Right renal pelvis (tissue), 4 donors: ENCODE measurements at places on chromosomes 4 and X. TPM values are rescaled to one million over a fixed set of nuclear protein-coding genes. Genes with fewer than 3 reads are reported as not detected.

GRCh38 chr4:102076622-102077021, 268.7 kb downstream of the SLC39A8 start:
- DNase-seq, result no peak

GRCh38 chr4:185317880-185318279, 77.8 kb downstream of the LRP2BP start:
- no peak for DNase-seq

GRCh38 chr4:148795156-148795864, 353.1 kb upstream of the NR3C2 start:
- DNase-seq, result no peak

GRCh38 chr4:134668237-134668636, 466.6 kb upstream of the PABPC4L start:
- no peak for DNase-seq

DNA sequence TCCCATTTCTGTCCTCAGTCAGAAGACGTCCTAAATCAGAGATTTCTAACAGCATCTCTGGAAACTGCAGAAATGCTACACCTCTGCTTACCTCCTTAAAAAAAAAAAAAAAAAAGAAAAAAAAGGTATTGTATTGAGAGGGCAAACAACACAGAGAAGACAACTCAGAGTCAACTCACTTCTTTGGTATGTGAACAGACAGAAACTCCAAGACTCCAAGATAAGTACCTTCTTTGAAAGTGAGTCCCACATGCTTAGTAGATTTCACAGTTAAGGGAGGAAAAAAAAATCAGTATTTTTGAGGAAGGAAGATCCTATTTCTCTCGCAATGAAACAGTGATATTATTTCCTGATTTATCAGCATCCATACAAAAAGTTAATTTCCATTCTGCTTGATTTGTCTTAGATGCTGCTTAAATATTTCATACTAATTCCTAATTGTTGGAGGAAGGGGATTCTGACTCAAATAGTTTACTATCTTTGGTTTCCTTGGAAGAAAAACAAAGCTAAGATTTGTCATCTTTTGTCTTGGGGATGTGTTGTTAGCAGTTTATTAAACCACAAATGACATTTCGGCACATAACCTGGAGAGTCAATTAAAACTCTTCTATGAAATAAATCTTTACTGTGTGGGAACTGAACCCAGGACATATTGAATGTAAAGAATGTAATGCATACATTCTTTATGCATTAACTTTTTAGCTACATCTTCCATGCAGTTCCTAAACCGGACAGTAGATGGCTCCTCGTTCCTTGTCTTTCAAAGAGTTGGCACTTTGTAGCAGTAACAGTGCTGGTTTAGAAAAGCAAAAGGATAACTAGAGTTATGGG, 4.7 kb downstream of the RASGEF1B start:
- DNase-seq, result peak; percentile 70

DNA sequence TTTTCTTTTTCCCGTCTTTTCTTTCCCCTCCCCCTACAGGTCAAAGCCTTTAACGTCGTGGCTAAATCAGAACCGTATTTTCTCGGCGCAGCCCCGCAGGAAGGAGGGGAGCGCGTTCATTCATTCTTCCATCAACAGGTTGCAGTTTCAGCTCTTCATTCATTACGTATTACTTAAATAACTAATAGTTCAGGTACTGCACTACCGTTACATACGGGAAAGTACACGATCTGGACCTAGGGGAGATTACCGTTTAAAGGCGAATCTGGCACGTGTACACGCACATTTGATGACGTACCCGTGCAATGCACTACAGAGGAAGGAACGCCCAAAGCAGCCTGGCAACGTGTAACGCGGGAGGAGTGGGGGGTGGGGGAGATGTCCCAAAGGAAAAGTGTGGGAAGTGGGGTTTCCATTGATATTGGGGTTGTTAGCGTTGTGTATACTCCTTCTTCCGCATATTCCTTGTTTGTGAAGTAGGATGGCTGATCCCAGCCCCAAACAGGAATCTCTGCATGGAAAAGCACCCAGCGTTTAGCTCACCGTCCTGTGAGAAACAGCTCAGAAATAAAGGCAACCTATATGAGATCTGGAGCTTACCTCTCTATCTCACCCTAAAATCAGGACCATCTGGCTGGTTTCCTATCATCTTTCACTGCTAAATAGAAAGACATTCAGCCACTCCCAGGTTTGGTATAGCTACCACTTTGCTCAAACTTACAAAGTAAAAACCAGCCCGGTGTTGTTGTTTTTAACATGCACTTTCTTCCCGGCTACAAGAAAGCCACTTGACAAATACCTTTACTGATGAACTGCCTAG, 585 bp upstream of the SEC24D start:
- DNase-seq, result peak; percentile 12

Gene GLUD2
- polyA plus RNA-seq, result 3.8 TPM

GRCh38 chr4:99091216-99091575, 2.6 kb upstream of the ADH5 start:
- DNase-seq, result no peak

Gene LRIT3
- polyA plus RNA-seq, result 0.96 TPM

Gene HSFX4
- 0.17 TPM for polyA plus RNA-seq

GRCh38 chr4:1638873-1639272, 45.2 kb downstream of the FAM53A start:
- no peak for DNase-seq

Gene FATE1
- not detected for polyA plus RNA-seq

- DNase-seq, result no peak
Observed at GRCh38 chr4:100146756-100147155, 43.5 kb downstream of the DDIT4L start.

DNA sequence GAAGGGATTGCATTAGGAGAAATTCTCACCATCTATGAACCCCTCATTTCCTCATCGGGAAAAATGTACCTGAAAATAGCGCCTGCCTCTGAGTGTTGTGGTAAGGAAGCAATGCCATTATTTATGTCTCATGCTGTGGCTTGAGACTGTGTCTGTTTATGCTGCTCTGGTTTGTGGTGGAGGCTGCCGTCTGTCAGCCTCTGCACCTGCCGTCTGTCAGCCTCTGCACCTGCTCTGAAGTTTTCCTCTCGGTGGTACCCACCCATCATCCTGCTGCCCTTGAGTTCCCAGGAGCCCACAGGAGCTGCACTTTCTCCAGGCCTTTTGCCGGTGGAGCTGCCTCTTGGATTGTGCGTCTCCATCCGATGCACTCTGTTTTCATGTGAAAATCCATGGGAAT, 68.5 kb upstream of the PPP2R3B start:
- DNase-seq, result no peak

DNA sequence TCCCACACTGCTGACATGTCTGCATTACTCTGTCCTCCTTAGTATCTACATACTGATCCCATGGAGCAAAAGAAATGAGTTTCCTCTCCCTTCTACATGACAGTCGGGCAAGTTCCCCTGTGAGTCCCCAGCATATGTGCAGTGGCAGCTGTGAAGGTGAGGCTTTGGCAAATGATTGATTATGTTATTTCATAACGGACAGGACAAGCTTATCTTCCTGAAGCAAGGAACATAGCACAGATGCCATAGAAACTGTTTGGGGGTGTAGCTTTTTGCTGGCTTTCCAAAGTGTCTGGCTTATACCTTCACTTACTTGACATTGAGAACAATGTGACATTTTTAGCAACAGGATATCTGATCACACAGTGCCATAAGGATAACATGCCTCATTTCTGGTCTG, 136.8 kb upstream of the PDLIM3 start:
- no peak for DNase-seq

Gene FGA
- polyA plus RNA-seq, result 0.67 TPM

Gene TMEM154
- 1.7 TPM for polyA plus RNA-seq

- DNase-seq, result no peak
Observed at GRCh38 chrX:19512359-19512758, 2.9 kb downstream of the MAP3K15 start.

Gene MAP3K15
- 4.9 TPM for polyA plus RNA-seq

Gene NOA1
- polyA plus RNA-seq, result 23.9 TPM

- no peak for DNase-seq
Observed at GRCh38 chrX:53421772-53422085, 725 bp downstream of the SMC1A start.

Gene GRK4
- polyA plus RNA-seq, result 7.7 TPM

DNA sequence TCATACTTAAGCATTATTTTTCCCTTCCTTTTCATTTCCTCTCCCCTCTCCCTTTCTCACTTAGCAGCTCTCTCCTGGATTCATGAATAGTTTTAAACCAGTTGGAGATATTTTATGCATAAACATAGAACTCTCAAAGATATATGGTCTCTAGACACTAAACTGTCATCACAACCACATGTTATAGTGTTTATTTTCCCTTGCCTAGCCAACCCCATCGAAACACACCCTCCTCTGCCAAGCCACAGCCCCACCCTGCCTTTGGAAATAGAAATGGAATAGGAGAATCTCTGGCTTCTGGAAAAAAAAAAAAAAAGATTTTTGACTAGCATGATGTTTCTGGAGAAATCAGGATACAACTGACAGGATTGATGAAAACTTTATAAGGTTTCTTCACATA, 64.8 kb upstream of the RBPJ start:
- no peak for DNase-seq

GRCh38 chr4:184850431-184851199, 24.8 kb upstream of the ACSL1 start:
- DNase-seq, result no peak

Gene TMEM144
- polyA plus RNA-seq, result 8.9 TPM

Gene FOXR2
- polyA plus RNA-seq, result not detected

DNA sequence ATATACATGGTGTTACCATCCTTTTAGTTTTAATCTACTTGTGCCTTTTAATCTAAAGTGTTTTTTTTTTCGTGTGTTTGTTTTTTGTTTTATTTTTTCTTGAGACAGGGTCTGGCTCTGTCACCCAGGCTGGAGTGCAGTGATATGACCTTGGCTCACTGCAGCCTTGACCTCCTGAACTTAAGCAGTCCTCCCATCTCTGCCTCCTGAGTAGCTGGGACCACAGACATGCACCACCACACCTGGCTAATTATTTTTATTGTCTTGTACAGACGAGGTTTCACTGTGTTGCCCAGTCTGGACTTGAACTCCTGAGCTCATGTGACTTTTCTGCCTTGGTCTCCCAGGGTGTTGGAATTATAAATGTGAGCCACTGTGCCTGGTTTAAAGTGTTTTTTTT, 33.1 kb downstream of the BMP2K start:
- DNase-seq, result no peak

GRCh38 chrX:8647176-8647575, 84.8 kb downstream of the ANOS1 start:
- no peak for DNase-seq

GRCh38 chr4:37604461-37604860, 81.7 kb downstream of the RELL1 start:
- no peak for DNase-seq

DNA sequence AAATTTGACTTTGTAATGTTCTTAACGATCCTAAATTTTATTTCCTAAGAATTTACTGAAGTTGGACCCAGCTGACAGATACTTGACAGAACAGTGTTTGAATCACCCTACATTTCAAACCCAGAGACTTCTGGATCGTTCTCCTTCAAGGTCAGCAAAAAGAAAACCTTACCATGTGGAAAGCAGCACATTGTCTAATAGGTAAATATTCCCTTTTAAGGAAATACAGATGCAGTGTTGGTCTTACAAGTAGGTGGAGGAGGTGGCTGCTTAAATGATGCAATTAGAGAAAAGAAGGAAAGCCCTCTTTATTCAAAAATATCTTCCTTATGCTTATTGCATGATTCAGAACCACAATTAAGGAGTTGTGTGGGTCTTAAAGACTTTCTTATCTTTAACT, 73.5 kb downstream of the RS1 start:
- DNase-seq, result no peak

- no peak for DNase-seq
Observed at GRCh38 chr4:126404549-126404948, 1089.8 kb downstream of the FAT4 start.

- no peak for DNase-seq
Observed at GRCh38 chr4:155197757-155198156, 10.7 kb upstream of the NPY2R start.

DNA sequence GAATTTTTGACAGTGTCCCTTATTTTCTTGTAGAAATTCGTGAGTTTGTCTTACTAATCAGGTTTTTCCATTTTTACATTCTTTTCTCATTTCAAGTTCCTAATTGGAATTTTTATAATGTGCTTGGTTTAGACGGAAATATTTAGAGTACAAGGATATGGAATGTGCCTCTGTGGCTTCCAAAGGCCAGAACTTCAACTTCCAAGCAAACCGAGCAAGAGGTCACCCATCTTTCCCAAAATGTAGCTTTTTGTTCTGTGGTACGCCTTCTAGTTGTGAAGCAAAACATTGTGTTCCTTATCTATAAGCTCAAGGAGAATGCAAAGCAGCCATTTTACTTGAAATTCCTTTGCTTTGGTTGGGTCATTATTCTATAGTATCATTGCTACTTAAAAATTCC, 212.8 kb upstream of the PACRGL start:
- DNase-seq, result no peak

GRCh38 chr4:171981185-171981584, 168.0 kb downstream of the GALNTL6 start:
- DNase-seq, result no peak

Gene MBNL3
- polyA plus RNA-seq, result 33.2 TPM

GRCh38 chr4:1534095-1534872, 128.0 kb upstream of the NKX1-1 start:
- no peak for DNase-seq

DNA sequence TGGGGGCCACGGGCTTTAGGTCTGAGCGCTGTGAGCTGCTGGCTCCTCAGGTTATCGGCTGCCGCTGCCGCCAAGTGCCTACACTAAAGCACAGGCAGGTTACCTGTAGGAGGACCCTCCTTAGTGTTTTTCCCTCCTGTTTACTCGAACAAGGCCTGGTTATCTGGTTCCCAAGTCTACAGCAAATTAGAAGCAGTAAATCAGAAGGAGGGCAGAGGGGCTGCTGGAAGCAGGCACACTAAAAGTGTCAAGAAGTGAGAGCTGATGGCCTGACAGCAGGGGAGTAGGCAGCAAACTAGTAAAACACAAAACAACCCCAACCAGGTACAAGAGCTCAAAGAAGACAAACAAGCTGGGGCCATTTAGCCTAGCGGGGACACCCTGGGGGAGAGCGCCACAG, 125.0 kb upstream of the PJA1 start:
- no peak for DNase-seq

Gene EXOC1L
- 0.09 TPM for polyA plus RNA-seq

- no peak for DNase-seq
Observed at GRCh38 chr4:36304138-36304681, 22.8 kb downstream of the DTHD1 start.

Gene CXCL13
- polyA plus RNA-seq, result 0.73 TPM
